ENCODE measurements at places on chromosomes 1 and 21. TPM values are rescaled to one million over a fixed set of nuclear protein-coding genes. Genes with fewer than 3 reads are reported as not detected.

GRCh38 chr1:40079774-40080400 is 17.2 kb downstream of the PPT1 start:
- no peak for DNase-seq

DNA sequence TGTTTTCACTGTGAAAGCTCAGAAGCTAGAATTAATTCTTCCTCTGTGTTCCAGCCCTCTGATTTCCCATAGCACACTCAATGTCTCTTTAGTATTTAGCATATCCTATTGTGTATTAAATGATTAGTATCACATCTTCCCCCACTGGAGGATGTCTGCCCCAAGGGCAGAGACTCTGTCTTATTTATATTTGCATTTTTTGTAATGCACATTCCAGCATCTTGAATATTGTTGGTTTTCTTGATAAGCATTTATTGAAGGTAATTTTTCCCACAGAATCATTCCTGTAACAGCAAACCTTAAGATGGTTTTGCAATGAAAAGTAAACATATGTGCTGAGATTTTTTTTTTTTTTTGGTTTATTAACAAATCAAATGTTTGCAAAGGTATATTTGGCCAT is 34.1 kb downstream of the CENPF start:
- DNase-seq: no peak

DNA sequence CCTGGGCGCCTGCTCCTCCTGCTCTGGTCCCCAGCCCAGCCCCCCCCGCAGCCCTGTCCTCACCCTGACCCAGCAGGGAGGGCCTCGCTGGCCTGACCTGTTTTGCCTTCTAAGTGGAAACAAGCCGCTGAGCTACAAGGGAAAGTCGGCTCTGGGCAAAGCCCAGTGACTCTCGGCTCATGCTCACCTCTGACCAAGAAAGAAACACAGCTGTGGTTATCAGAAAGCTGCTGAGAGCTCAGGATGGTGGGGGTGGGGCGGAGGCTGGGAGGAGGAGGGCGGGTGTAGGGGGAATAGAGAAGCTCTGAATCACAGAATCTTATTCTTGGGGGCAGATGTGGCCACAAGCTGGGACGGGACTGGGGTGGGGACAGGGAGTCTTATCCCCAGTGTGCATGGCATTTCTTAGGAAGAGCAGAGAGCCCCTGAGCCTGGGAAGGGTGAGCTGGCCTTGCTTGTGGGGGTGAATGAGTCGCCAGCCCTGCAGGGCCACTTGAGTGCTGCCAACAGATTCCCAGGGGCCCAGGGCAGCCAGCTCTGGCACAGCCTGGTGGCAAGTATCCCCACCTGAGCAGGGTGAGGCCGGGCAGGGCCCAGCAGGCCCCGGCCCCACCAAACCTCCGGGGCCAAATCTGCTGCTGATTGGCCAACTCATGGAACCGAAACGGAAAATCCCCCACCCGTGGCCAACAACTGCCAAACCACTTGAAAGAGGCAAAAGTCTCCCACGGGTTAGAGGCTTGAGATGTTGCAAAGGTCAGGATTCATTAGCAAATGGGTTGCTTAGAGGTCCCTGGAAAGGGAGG is 120.6 kb downstream of the SPSB1 start:
- DNase-seq: peak; percentile 86

GRCh38 chr1:209266590-209267205 is 316.8 kb upstream of the CAMK1G start:
- no peak for DNase-seq

DNA sequence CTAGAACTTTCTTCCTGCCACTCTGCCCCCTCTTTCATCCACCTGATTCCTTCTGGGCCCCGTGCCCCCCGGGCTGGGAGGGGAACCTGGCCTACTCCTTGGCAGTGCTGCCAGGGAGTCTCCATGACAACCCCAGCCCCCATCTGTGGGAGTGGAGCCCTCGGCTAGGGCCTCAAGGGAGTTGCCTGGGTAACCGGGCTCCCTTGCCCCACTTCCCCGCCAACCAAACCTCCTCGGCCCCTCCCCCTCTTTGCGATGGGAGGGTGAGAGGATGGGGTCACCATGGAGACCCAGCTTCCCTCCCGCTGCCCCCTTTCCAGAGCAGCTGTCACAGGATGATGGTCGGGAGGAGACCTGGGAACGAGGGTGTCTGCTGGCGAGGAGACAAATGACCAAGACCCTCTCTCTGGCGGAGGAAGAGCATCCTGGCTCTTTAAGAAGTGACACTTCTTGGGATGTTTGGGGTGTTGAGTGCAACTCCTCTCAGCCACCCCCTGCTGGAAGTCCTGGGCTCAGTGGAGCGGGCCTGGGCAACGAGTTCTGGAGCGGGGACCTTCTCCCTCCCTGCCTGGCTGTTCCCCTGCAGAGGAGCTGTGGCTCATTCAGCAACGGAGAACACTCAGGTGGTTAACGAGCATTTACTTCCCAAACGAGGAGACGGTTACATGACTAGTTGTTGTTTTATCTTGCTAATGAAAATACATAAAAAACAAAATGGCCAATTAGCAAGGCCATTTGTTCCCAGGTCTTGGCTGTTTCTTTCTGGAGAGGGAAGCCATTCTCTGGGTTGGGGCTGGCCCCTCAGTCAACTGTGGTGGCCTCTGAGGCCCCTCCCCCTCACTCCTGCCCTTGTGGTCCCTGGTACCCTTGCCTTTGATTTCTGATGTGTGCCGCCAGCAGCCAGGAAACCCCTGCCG is 82.8 kb downstream of the UBIAD1 start:
- DNase-seq: no peak

DNA sequence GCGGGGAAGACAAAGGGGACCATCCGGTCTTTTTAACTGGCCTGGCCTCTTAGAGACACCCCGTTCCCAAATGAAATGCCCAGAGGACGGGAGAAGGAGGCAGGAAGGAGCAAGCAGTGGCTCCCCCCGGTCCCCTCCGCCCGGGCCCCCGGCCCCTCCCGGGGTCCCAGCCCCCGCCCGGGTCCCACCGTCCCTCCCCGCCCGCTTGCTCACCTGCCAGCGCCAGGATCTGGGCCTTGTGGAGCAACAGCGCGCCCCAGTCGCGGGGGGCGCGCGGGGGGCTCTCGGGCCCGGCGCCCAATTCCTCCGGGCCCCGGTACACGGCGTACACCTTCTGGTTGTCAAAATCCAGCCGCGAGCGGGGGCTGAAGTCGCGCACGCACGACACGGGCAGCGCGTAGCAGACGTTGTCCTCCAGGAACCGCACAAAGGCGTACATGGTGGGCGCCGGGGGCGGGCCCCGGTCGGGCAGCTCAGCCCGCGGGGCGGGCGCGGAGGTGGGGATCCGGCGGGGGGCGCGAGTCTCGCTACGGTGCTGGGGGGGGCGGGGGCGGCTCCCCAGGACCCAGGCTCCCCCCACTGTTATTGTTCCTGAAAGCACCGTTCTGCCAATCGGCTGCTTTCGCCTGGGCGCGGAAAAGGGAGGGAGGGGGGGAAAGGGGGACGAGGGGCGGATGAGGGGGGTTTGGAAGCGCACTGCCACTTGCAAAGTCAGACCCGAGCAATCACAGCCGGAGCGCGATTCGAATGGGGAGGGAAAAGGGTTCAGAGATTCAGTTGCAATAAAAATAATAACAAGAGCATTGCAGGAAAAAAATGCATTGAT is at the start of gene BEND5:
BEND5 (minus strand) TSS at position 499 of the 826 bp plus-strand sequence; CDS start at position 439, 60 bp downstream.
- DNase-seq: peak; percentile 94

GRCh38 chr21:46018615-46019014 is 37.0 kb downstream of the COL6A1 start:
- DNase-seq: no peak

DNA sequence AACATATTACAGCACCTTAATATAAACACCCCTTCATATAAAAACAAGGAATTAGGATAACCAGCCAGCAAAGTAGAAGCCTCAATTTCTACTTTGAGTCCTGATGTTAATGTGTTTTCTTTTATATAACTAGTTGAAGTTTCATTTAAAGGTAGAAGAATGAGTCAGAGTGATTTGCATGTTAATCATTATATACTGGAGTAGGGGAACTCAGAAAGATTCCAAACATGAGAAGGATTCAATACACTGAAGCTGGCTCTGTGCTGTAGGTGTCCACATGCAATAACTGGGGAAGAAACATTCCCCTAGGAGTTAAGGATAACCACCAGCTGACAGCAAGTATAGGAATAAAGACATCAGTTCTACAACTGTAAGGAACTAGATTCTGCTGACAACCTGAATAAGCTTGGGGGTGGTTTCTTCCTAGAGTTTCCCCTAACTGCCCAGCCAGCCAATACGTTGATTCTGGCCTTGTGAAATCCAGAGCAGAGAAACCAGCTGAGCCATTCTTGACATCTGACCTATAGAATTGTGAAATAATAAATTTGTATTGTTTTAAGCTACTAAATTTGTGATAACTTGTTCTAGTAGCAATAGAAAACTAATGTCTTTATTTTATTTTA is 33.4 kb upstream of the RNPC3 start:
- no peak for DNase-seq

- DNase-seq: no peak
Observed at GRCh38 chr1:15029036-15029435, 124.5 kb upstream of the TMEM51 start.

- peak; percentile 85 for DNase-seq
Observed at GRCh38 chr1:175204330-175204729, 11.8 kb upstream of the KIAA0040 start.

DNA sequence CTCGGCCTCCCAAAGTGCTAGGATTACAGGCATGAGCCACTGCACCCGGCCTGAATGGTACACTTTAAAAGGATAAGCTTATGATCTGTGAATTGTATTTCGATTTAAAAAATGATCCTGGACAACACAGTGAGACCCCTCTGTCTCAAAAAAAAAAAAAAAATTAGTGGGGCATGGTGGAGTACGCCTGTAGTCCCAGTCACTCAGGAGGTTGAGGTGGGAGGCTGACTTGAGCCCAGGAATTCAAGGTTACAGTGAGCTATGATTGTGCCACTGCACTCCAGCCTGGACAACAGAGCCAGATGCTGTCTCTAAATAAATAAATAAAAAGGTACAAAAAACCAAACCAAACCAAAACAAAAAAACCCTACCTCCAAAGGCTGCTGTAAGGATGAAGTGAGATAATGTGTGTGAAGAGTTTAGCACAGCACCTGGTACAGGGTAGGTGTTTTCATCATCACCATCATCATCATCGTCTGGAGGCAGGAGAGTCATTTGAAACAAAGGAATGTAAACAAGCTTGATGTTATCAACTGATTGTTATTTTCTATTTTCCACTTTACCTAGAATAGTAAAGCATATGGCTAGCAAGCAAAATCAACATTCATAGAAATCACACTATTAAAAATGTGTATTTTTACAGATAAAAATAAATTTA is 22.5 kb upstream of the HTR1D start:
- DNase-seq: no peak

DNA sequence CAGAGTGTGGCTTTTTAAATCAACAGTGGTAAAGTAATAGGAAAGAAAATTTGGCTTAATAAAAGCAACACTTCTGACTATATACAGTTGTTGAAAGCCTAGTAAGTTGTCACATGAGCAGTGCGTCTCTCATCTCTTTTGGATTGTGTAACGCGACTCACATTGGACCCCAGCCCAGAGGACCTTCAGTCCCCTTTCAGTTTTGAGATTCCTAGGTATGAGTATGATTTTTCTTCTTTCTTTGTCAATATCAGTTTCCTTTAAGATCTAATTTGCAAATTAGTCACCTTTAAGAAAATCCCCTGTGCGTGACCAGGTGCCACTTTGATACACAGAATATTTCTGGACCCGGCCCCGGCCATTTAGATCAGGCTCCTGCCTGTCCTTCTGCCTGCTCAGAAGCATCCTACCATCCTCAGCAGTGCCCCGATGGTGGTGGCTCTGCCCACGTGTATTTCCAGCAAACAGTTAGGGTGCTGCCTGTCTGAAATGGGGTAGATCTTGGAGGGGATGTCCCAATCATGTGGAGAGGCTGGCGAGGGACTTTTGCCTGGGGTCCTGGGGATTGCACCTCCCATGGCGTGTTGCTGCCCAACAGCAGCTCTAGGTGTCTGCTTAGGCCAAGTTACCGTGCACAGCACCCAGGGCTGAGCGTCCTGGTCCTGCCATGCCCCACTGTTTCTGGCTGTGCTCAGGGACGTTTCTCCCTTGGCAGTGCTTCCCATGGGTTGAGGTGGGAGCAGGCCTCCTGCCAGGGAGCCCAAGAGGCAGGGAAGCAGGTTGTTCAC is 21.1 kb downstream of the SNAP47 start:
- no peak for DNase-seq

GRCh38 chr21:34074283-34075090 is 1.1 kb downstream of the MRPS6 start:
- peak; percentile 20 for DNase-seq

GRCh38 chr1:119045096-119045746 is 57.1 kb upstream of the TBX15 start:
- no peak for DNase-seq

DNA sequence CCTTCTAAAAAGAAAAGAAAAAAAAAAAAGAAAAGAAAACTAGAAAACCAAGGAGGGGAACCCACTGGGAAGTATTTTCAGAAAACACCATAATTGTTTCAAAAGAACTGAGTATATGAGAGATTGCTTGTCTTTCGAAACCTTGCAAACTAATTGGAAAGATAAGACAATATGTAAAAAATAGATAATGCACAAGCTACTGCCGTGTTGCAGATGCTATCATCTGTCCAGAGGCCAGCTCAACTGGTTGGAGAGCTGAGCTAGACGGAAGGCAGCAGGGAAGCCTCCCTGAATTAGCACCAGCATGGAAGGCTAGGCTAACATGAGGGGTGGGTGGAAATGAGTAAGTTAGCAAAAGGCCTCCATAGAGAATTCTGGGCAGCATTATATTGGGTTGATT is 16.2 kb upstream of the CACHD1 start:
- DNase-seq: no peak

- DNase-seq: peak; percentile 86
Observed at GRCh38 chr1:156664046-156664766, 13.0 kb downstream of the NES start.

DNA sequence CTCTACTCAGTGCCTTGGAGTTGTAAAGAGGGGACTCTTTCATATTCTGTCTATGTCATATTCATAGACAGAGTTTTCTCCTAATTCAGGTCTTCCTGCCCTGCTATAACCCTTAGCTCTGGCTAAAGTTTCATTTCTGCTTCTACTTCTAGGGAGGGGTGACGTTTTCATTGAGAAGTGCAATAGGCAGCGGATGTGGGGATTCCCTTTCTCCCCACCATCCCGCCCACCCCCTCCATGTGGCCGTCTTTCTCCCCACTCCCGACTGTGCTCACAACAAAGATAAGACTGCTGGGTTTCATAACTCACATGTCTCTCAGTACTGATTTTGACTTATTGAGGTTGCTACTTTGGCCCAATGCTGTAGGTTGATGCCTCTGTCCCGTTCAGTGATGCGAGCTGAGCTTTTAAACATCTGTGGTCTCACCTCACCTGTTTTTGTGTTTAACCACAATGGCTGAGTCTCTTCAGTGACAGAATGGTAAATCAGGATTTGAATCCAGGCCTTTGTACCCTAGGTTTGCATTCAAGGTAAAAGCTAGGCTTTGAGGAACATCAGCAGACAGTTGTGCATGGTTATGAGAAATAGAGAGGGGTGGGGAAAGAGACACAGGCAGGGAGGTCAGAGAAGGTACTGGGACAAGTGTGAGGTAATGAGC is 7.8 kb upstream of the KIF14 start:
- DNase-seq: peak; percentile 21

Gene SLC16A4
- 8.8 TPM for polyA plus RNA-seq

Gene PMF1
- 53.0 TPM for polyA plus RNA-seq

Gene SZT2
- 13.4 TPM for polyA plus RNA-seq

Gene OR6K3
- not detected for polyA plus RNA-seq

Gene SLAMF9
- polyA plus RNA-seq: not detected

Gene ACTN2
- 1,695 TPM for polyA plus RNA-seq

Gene C1orf141
- not detected for polyA plus RNA-seq

Gene SLC44A5
- 1.4 TPM for polyA plus RNA-seq
